ENCODE measurements at places on chromosomes 7 and 10.

DNA sequence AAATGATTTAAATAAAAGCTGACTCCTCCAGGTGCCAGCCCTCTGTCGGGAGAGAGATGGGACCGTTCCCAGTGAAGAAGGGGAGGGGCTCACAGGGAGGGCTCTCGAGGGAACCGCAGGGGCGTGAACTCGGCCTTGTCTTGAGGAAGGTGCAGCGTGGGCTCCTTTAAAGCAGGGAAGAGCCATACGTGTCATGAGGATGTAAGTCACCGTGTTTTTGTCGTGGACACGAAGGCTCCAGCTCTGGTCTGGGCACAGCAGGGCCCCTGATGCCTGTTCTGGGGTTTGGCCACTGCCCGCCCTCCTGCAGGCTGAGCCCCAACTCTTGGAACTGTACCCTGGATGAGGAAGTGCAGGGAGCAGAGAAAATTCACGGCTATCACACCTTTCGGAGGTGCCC lies 45.0 kb downstream of the JAKMIP3 start:
- DNase-seq: no peak

- DNase-seq: no peak
Measured at GRCh38 chr7:74074770-74075169, 8.8 kb upstream of the LIMK1 start.

DNA sequence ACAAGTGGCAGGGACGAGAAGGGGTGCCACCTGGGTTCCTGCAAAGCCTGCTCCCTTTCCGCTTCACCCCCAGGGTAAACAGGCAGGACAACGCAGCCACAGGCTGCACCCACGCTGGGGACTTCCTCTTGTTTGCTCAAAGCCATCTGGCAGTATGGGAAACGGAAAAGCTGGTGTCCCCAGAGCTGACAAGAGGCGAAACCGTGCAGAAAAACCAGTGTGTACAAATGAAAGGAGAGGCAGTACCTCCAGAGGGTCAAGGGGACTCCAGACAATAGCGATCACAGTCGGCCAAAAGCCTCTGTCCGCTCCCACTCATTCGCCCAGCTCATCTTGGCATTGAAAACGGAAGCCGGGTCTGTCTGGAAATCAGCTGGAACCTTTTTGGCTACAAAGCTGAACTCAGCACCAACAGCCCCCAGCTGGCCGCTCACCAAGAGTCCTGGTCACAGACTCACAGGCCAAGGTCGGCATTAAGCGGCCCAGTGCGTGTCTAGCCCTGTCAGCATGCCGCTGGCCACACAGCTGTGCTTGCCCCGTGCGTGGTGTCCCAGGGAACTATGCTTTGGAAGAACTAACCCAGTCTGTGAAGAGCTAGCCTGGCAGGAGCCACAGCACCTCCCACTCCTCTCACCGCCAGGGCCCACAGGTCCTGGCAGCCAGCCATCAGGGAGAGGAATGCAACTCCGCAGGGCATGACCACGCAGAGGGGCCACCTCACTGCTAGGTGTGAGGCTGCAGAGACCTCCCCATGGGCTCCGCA lies 10.4 kb downstream of the TNS3 start:
- no peak for DNase-seq

- no peak for DNase-seq
Measured at GRCh38 chr10:52423369-52423768, 109.3 kb downstream of the DKK1 start.
